ENCODE measurements at places on chromosomes 2 and 18. TPM values are rescaled to one million over a fixed set of nuclear protein-coding genes. Genes with fewer than 3 reads are reported as not detected.
A peak's percentile ranks its signal among the peaks of the same experiment; 100 is the strongest.

GRCh38 chr2:109173311-109174171, 44.5 kb downstream of the SH3RF3 start:
- peak; percentile 95 for DNase-seq

GRCh38 chr2:204890680-204891079, 345.4 kb downstream of the PARD3B start:
- no peak for DNase-seq

DNA sequence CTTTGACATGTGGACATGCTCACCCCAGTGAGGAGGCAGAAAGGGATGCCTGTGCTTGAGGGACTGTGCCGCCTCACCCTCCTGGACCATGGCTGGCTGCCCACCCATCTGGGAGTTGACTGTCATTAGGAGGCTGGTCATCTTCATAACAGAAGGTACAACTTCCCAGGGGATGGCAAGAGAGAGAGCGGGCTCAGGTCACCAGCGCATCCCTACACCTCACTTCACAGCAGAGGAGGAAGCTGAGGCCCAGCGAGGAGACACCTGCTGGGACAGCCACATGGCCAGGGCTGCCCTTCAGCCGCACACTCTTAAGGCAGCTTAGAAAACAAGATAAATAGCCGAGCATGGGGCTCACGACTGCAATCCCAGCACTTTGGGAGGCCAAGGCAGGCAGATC, 59.4 kb downstream of the ADCY3 start:
- DNase-seq, result no peak

DNA sequence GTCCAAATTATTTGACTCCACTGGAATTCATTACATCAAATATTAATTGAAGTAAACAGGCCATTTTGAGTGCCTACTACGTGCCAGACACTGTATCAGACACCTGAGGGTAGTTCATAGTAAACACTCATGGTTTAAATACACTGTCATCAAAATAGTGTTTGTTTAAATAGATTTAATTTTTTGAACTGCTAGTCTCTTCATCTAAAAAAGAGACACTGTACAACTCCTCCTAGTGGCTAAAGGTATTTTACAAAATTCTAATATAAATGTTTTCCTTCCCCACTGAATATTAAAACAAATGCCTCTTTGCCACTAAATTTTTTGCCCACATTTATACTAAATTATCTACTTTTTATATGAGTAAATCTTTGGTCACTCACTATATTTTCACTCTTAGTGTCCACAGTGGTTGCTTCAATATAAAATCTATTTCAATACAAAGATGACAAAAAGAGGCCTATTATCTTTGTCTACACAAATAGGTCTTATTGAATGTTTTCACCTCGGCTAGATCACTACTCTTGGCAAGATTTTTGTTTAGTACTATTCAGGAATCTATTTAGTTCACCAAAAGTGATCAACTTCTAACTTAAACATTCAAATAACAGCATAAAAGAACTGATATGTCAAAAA, 122.1 kb downstream of the TMEM247 start:
- DNase-seq, result peak; percentile 41

GRCh38 chr2:79580175-79580574, 67.3 kb downstream of the CTNNA2 start:
- DNase-seq, result no peak

DNA sequence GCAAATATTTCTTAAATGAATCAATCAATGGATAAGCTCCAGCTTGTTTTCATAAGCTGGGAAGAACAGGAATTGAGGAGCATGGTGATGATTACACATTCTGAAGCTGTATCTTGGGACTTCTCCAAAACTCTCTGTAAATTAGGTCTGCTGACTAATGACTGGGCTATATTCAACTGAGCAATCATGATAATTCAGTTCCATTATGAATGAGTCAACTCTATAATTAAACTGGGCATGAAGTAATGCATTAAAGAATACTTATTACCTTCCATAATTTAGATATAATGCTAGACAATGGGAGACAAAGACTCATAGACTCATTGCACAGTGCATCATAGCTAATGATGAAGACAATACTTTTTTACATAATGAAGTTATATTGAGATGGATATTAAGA, 207.4 kb downstream of the CBLN2 start:
- peak; percentile 3 for DNase-seq

DNA sequence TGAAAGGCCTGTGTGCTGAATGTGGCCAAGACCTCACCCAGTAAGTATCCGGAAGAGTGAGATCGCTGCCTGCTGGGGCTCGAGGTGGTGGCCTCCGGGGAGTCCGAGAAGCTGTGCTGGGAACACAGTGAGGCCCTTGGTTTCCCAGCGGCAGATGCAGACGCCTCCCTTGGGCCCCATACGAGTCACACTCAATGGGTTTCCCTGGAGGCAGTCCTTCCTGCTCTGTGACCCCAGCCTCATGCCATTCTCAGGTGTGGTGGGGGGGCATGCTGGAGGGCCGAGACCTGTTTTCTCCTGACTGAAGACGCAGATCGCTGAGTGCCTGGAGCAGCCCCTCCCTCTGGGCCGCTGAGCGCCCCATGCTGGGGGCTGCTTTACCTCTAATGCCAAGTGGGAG, 15.7 kb downstream of the CTDP1 start:
- no peak for DNase-seq

- DNase-seq, result peak; percentile 25
Measured at GRCh38 chr2:27566628-27567027, 16.2 kb upstream of the ZNF512 start.

- no peak for DNase-seq
Measured at GRCh38 chr2:106174056-106174455, 20.0 kb downstream of the UXS1 start.

DNA sequence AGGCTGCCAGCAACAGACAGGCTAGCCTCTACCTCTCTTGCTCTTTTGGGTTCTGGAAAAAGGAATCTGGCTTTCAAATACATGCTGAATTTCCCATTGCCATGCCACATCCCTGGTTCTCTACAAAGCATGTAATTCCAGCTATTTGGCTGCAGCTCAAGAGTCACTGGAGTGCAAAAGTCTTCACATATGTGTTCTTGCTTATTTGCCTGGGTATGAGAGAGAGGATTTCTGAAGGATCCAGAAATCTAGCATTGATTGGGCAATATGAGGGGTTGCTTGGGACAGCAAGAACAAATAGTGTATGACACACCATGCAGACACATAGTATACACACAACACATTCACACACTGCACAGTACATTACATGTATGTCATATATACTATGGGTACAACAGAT, 30.7 kb upstream of the LGALSL start:
- no peak for DNase-seq

GRCh38 chr2:182740701-182741100, 24.6 kb downstream of the DNAJC10 start:
- no peak for DNase-seq

DNA sequence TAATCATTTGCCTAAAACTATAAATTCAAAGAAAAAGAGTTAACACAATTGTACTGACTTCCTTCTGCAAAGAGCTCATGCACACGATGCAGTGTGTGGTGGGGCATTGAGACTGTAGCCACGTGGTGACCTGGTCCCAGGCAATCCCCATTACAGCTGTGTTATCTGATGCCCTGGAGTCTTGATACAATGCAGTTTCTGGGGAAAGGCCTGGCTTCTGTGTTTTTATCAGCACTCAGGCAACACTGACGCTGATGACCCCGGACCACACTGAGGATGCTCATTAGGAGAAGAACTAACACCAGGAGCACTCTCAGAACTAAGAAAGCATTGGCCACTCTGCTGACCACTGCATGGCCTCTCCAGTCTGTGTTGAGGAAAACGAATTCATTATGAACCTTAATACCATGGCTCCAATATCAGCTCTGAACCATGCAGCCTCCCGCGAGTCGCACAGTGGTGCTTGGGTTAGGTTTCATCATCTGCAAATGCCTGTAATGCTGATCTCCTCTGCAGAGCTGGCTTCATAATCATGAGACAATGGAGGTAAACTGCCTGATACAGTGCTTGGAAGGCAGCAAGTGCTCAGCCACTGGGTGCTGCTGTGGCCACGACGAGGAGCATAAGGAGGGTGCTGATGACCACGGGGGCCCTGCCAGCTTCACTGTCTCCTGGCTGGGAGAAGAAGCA, 218.5 kb downstream of the MYT1L start:
- no peak for DNase-seq

DNA sequence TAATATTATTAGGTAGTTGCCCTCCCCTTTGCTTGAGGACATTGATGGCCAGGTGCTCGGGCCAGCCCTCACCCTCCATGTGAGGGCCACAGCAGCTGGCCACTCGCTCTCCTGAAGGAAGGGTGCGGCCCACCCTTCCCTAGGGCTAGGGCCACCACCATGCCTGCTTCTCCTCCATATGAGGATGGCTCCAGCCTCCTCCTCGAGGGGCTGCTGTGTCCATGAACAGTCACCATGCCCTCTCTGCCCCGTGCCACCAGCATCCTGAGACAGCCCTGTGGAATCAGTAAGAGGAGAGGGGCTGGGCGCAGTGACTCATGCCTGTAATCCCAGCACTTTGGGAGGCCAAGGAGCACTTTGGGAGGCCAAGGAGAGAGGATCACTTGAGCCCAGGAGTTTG, 2.4 kb downstream of the GPR17 start:
- no peak for DNase-seq

- DNase-seq, result peak; percentile 54
Measured at GRCh38 chr2:23940718-23941620, 706 bp downstream of the UBXN2A start.

- DNase-seq, result peak; percentile 44
Measured at GRCh38 chr18:77271576-77272481, 22.2 kb downstream of the GALR1 start.

DNA sequence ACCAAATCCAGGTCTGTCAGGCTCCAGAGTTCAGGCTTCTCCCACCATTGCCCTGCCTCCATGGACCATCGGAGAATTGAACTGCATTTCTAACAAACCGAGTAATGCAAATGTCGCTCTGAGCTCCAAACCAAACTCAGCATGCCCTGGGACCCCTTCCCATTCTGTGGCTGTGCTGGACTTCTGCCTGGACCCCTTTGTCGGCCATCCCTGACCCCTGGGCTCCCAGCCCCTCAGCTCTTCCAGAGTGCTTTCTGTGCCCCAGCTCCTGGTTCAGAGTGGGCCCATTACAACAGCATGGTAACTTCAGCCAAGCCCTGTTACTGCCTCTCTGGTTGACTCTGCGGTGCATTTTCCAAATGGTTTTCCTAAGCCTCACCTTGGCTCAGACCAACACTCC, 55.1 kb upstream of the MAPRE3 start:
- no peak for DNase-seq

GRCh38 chr2:233094614-233095013, 34.5 kb downstream of the INPP5D start:
- no peak for DNase-seq

GRCh38 chr2:210964141-210964764, 407.9 kb downstream of the CPS1 start:
- no peak for DNase-seq

- no peak for DNase-seq
Measured at GRCh38 chr2:15615301-15615920, 23.7 kb downstream of the DDX1 start.

- DNase-seq, result no peak
Measured at GRCh38 chr18:58338141-58338540, 290.8 kb downstream of the ALPK2 start.

- no peak for DNase-seq
Measured at GRCh38 chr2:224395620-224396390, 6.1 kb downstream of the FAM124B start.

DNA sequence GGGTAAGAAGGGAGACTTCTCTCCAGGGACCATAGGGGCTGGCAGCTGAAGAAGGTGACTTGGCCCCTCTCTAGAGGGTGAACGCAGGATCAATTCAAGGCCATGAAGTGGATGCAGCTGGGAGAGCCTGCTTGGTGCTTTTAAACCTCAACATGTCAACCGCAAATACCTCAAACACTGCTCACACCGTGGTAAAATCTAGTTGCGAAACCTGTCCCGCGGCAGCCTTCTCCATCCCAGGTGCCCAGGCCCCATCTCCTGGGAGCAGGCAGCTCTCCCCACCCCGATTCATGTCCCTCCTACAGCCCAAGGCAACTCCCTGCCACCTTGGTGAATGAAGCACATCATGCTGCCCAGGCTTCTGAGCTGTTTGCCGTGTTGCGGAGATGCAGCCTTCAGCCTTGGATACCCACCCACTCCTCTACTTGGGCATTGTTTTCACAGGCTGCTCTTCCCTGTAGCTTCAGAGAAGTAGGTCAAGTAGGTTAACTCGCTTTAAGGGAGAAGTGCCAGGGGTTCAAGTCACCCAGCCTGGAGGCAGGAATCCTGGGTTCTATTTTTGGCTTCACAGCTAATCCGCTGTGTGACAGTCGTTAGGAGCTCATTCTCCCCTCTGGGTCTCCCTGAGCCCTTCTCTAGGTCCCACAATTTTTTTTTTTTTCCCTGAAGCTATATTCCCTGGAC, 6.2 kb upstream of the EFR3B start:
- no peak for DNase-seq

DNA sequence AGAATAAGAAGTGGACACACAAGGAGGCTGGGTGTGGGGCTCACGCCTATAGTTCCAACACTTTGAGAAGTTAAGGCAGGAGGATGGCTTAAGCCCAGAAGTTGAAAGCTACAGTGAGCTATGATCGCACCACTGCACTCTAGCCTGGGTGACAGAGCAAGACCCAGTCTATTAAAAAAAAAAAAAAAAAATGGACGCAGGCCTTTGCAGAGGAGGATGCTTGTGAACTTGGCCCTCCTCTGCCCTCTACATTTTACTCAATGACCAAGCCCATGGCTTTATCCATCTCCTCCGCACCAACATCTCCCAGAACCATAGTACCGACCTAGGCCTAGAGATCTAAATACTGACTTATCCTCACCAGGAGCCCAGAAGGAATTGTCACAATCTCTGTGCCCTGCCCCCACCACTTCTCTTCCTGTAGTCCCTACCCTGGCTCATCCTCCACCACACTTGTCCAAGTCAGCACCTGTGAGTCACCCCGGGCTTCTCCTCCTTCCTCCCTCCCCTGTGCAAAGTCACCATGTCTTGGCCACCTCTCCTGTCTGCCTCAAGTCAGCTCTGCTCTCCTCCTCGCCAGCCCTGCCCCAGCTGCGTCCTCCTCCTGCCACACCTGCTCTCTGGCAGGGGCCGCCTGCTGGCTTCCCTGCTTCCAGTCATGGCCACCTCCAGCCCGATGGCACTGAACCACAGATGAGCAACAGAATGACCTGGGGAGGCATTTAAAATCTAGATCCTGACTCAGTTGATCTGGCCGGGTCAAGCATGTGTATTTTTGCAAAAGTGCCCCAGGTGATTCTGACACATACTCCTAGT, 35.8 kb upstream of the ASPRV1 start:
- DNase-seq, result no peak

GRCh38 chr2:191522478-191523120, 155.3 kb upstream of the NABP1 start:
- DNase-seq, result no peak

Gene B4GALT6
- total RNA-seq, result 1.5 TPM

Gene TMEM198
- 0.77 TPM for total RNA-seq

Gene NOP58
- total RNA-seq, result 38.8 TPM

Gene SPOPL
- total RNA-seq, result 15.2 TPM

Gene ERFE
- total RNA-seq, result 1.5 TPM

Gene GDF7
- total RNA-seq, result 0.33 TPM

Measured in fibroblast of lung (primary cell).